Pulmonary artery endothelial cell (primary cell): ENCODE measurements at places on chromosomes 1 and 21.

DNA sequence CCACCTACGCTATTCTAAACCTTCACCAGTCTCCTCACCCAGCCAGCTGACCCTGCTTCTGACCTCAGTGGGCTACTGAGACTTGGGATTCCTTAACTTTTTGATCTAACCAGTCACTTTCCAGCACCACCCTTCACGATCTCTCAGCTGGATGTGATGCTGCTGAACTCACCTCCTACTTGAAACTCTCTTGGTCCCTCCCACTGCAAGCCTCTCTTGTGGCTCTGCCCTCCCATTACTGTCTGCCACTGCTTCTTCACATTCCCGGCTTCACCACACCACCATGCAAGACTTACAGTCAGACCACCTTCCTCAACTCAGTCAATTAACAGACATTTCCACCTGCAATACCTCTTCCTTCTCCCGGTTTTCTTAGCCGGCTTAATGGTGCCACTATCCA is 6.3 kb downstream of the TAF5L start:
- DNase-seq, result no peak

- no peak for DNase-seq
Measured at GRCh38 chr1:35863881-35864625, 19.0 kb upstream of the AGO1 start.

DNA sequence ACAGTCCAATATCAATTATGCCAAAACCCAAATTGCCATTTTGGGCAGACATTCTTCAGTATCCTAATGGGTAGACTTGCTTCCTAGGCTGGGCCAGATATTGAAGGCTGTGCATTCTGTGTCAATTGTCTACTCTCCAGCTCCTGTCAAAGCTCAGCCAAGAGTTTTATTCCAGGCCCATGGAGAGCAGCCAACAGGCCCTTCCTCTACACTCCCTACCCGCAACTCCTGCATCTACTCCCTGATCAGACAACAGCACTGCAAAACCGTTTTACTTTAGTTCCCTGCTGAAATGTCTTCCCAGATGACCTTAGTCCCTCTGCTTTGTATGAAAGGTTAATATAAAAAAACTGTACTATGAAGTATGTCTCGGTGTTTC is 6.6 kb upstream of the ADORA3 start:
- no peak for DNase-seq

DNA sequence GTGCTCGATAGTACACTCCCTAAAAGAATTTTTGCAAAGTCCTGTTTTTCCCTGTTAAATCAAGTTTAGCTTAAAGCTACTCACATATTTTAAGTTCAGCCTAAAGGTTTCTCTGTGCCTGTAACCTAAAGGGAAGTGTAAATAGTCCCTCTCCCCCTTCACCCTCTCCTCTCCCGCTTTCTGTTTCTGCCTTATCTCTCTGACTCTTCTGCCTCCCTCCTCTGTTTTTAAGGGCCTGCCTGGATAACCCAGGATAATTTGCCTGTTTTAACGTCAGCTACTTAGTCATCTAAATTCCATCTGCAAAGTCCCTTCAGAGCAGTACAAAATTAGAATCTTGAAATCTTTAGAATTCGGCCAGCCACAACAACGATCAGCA is 92.6 kb downstream of the NID1 start:
- no peak for DNase-seq

DNA sequence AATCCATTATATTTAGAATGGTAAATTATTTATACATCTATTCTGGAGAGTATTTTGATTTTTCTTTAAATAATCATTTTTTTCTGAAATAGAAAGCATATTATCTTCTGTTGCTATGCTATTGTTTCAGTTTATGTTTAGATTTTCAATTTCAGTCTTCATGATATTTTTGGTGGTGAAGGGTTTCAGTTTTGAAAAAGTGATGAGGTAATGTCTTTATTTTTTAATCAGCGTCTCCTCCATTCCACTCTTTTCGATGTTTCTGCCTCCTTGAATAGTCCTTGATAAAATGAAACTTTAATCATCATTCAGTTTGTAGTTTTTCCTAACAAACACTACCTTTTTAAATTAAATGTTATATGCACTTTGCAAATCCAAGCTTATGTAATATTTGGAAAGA is 428.6 kb downstream of the PTPRC start:
- DNase-seq, result no peak

DNA sequence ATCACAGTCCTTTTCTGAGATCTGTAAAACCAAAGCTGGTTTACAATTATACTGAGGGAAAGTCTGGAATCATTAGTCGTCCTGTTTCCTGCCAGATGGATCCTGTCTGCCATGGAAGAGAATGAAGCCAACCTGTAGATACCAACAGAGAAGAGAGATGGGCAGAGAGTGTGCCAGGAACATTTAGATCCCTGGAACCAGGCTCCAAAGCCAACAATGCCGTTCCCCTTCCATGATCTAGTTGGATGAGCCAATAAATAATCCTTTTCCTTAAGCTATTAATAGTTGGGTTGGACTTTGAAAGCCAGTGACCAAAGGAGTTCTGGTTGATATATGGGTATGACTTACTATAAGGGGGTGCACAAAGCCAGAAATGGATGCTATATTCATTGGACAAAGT is 15.0 kb downstream of the CAPN8 start:
- DNase-seq, result no peak

GRCh38 chr1:212583643-212584042 is 24.9 kb upstream of the ATF3 start:
- DNase-seq, result no peak

DNA sequence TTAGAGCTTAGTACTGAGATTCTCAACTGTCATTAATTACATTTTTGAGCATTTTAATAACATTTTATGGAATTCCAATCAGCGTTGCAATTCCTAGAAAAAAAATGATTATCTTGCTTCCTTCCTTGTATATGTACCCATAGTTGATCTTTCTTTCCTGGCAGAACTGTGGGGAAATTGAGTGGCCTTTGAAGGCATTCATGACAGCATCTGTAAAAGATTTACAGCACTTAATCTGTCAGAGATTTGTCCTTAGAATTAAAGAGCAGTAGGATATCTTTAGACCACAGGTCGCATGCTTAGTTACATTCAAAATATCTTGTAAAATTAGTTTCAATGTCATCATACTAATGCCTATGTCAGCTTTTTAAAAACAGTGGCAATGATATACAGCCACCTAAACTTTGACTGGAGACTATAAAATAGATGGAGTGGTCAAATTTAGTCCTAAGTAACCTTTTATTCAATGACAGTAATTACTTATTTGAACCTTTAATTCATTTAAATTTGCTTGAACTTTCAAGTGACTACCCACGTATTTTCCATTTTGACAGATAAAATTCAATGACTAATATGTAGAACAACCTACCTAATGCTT is 692.0 kb downstream of the NCAM2 start:
- no peak for DNase-seq

DNA sequence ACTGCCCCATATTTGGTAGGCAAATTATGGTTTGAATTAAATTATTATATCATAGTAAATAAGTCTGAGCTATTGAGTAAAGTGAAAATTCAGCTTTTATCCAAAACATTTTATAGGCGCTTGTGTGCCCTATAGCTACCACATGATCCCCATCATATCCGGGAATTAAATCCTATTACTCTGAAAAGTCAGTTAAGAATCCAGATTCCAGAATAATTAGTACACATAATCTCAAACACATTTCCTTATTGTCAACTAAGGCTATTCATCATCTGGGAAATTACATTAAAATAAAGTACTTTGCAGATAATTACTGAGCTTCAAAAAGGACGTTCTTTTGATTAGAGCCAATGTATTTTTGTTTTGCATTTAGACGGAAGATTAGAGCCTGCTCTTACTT is 72.3 kb downstream of the CTH start:
- DNase-seq, result no peak

DNA sequence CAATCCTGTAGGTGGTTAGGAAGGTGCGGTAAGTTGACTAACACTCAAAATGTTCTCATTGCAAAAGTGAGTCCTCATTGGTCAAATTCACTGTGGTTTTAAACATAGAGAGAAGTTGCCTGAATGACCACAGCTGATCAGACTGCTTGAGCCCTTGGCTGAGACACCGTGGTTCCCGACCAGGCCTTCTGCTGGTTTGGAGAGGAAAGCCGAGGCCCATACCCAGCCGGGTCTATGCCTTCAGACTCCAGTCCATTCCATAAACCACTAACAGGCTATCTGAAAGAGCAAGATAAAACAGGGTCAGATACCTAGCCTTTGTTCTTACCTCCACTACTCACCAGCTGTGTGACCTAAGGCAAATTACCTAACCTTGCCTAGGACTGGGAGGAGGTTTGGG is 133.9 kb downstream of the LMX1A start:
- no peak for DNase-seq

DNA sequence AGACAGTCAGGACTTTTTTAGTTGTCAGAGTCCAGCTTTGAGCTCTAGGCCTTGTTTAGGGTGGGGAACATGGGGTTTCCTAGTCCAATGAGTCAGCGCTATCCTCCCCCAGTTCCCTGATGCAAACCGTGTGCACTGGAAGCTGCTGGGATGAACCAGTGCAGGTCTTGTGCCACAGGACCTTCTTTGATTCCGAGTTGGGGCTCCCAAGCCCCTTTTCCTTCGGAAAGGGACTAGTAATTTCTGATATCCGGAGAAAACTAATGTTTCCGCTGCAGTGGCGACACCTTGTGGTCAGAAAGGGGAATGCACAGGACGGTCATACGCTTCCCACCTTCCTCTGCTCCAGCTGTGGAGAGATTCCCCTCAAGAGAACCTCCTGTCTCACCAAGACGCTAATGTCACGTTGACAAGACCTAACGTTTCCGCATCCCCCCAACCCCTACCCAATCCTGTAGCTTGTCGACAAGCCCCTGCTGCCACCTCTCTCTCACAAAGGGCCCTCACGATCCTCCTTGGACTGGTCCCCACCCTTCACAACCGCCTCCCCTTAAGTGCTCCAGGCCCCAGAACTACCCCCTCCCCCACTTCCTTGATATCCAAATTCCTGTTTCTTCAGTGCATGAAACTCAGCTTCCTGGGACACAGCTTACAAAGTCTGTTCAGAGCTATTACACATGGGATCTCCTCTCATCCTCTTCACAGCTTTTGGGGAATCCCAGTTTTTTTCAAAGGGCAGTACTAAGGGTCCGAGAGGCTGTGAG is 30.9 kb downstream of the GPA33 start:
- DNase-seq, result no peak

GRCh38 chr1:17498214-17498613 is 41.3 kb upstream of the ARHGEF10L start:
- DNase-seq, result no peak

GRCh38 chr21:38805328-38806152 is at the start of gene ETS2:
Gene ETS2 (plus strand): TSS chr21:38805929. CDS start chr21:38810035, 4,106 bp downstream.
- peak; percentile 85 for DNase-seq

DNA sequence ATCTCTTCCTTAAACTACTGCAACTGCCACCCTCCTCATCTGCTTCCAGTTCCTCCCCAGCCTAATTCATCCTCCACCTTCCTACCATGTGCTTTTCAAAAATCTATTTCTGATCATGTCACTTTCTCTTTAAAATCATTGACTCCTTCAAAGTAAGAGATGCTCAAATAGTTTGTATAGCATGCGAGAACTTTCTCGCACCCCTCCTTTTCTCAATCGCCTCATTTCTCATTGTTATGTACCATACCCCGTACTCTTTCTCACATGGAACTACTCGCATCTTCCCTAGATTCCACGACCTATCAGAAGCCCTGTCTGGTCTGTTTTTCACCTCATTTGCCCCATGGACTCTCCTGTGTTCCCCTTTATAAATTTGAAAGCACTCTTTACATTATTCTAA is 238.2 kb downstream of the NRIP1 start:
- DNase-seq, result no peak

DNA sequence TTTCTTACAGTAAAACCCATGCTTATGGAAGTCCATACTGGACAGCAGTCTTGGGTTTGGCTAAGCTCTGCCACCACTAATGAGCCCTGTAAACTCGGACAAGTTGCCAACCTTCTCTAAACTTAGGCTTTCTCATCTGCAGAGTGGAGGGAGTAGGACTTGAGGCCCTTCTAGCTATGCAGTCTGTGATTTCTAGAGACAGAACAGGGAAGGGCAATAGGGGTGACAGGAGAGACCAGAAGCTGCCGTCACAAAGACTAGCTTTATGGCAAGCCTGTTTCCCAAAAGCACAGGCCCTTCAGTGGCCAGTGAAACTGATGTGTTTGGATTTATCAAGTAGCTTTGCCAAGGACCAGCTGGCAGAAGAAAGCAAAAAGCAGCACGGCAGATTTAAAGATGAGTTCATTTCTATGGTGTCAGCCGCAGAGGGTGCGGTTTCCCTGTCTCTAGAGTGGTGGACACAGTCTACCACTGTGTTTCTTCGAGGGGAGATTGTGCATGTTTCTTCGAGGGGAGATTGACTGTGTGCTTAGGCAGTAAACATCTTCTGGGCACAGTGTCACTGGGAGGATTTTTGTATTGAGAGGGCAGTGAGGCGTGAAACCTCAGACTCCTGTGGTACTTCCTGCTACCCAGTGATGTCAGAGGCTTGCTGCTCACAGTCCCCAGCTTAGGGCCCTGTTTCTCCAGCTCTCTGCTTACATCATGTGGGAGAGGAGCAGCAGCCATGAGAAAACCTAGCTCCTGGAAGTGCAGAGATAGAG is 119.0 kb downstream of the ROR1 start:
- DNase-seq, result no peak

DNA sequence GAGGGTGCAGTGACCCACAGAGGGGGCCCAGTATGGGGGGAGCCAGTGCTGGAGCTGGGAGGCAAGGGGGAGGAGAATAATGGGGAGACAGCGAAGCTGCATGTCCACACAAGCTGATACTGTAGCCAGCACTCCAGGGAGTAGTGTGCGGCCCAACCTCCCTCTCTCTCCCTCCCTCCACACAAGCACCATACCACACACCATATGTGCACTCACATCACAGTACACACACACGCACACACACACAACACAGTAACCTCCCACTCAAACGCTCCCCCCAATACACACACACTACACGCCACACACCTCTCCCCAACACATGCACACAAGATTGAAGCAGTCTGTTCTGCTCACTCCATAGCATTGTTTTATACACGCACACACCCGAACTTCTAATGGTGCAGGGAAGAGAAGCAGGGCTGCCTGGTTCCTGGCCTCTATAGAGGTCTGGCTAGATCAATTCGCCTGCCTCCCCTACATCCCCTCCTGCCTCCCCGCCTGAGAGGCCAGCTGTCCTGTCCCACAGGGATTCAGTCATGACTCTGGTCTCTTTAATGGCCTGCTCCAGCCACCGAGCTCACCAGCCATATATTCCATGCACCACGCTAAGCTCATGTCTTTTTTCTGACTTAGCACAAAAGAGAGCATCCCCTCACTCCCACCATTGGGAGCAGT is 3.8 kb downstream of the NCDN start:
- DNase-seq, result no peak

- no peak for DNase-seq
Measured at GRCh38 chr1:83698644-83699043, 300.3 kb downstream of the TTLL7 start.

DNA sequence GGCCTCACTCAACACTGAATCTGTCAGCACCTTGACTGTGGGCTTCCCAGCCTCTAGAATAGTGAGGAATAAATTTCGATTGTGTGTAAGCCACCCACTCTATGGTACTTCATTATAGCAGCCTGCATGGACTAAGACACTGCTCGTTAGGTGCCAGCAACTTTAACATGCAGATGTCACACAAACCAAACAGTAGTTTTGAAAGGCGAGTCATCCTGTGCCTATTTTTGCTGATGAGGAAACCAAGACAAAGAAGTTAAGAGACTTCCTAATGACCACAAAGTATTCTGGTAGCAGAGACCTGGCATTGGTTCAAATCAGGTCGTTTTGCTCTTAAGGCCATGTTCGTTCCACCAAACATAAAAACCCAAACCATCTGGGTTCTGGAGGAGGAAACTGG is 42.9 kb downstream of the BATF3 start:
- no peak for DNase-seq

GRCh38 chr1:61271412-61271789 is 189.0 kb downstream of the NFIA start:
- DNase-seq, result no peak
